ENCODE measurements at places on chromosomes 2 and 18.

GRCh38 chr2:119289093-119289492 is 65.5 kb downstream of the STEAP3 start:
- DNase-seq, result peak; percentile 43

DNA sequence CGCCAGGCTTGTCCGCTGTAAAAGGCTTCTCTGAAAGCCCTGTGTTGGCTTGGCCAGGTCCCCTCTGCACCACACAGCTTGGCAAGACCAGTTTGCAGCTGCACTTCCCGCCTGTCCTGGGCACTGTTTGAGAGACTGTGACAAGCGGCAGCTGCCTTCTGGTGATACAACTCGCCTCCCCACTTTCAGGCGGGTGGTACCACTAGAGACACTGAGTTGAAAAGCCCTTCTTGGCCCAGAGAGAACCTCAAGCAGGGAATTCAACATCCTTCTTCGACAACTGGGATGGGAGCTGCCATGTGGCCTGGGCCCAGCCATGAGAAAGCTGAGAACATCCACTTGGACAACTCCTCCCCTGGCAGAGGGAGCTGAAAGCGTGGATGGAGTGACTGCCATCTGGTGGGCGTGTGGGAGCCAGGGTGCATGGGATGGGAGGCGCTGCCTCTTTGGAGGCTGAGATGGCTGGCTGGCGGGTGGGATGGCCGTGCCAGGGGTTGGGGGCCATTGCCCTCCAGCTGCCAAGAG is 125.5 kb upstream of the REV1 start:
- DNase-seq, result no peak

DNA sequence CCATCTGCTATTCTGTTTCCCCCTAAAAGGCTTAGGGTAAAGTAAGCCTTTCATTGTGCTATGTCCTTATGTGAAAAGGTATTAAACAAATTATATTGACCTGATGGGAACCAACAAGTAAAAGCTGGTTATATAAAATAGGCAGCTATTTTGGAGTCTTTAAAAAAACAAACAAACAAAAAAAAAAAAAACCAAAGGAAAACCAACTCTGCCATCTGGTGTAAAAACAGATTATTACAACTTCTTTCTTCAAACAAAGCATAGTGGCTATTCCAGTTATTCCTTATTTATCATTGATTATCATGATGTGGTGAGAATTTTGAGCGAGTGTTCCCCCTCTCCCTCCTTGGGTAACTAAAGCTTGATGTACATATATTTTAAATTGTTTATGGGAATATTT is 122.3 kb upstream of the FHL2 start:
- DNase-seq, result no peak

- DNase-seq, result no peak
Measured at GRCh38 chr18:78612318-78612717, 367.3 kb upstream of the SALL3 start.

DNA sequence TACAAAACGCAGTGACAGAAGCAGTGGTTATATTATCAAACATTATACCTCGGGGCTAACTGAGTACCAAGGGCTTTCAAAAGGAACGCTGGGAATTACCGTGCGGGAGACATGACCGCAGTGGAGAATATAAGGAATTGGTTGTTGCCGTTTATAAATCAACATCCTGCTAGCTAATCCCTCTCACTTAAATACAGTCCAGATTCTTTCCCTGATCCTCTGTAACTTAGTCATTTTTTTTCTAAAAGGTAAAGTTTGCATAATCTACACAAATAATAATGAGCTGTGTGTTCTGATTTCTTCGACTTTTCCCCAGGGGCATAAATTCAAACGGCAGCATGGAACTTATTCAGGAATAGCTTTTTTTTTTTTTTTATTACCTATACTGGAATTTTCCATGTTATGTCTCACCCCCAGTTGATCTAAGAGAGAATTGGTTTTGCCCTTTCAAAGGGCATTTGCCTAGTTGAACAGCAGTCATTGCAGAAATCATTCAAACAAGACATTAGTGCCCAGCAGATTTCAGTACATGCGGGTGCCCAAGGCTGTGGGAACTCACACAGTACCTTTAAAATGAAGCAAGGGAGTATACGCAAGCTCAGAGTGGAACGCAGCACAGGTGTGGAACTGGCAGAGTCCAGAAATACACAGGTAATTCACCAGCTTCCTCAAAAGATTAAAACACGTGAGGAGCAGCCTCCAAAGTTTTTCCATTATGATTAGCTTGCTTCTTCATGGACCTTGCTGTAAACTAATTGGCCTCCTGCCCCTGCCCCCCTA is 63.9 kb downstream of the SMIM21 start:
- DNase-seq, result peak; percentile 73

- no peak for DNase-seq
Measured at GRCh38 chr2:176085861-176086771, 2.4 kb upstream of the EVX2 start.

DNA sequence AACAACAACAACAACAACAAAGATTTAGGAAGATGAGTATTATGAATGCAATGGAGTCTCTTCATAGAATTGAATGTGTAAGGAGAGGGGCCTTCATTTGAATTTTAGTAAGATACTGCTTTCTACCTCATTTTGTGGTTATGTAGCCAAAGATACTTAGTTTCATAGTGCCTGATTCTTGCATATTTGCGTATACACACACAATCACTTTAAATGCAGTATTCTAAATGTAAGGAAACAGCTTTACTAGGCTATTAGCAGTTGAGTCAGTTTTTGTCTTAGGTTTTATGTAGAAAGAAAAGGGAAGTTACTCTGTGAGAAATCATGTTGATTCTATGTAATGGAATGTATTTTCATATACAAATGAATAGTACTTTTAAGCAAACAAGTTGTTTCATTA is 80.5 kb downstream of the HAUS1 start:
- no peak for DNase-seq

GRCh38 chr2:111691164-111691875 is 192.7 kb downstream of the ANAPC1 start:
- no peak for DNase-seq

GRCh38 chr2:180258041-180258537 is 251.0 kb upstream of the CWC22 start:
- DNase-seq, result no peak

DNA sequence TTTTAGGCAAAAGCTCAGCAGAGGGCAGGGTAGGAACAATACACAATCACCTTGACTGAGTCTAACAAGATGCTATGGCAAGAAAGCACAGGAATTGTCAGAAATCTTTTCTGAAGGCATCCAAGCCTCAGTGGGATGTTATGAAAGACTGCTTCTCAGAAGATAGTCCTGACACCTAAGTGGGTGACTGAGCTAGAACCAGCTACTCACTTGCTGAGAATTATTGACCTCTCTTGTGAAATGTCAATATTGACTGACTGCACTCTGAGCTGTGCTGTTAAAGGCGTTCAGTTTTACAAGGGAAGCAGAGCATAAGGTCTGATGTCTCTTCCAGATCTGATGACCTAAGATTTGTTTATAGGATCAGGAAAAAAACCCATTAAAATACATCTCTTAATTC is 46.1 kb downstream of the TACR1 start:
- no peak for DNase-seq

GRCh38 chr18:48085781-48086487 is 155.5 kb upstream of the SMAD2 start:
- no peak for DNase-seq

DNA sequence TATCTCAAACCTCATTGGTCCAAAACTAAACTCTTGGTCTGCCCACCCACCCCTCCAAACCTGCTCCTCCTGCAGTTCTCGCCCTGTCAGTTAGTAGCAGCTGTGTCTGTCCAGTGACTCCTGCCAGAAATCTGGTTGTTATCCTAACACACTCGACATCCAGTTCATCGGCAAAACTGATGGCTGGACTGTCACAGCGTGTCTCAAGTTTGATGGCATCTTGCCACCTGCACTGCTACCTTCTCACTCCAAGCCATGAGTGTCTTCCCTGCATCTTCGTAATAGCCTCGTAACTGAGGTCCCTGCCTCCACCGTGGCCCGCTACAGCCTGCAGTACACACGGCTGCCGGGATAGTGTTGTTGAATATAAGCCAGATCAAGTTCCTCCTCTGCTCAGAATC is 470.1 kb upstream of the RAB12 start:
- no peak for DNase-seq

GRCh38 chr18:77487951-77488740 is 238.5 kb downstream of the GALR1 start:
- DNase-seq, result no peak

GRCh38 chr2:104658144-104658835 is 195.6 kb upstream of the POU3F3 start:
- DNase-seq, result no peak

GRCh38 chr2:145108959-145109710 is 589.2 kb upstream of the ZEB2 start:
- no peak for DNase-seq

GRCh38 chr2:7497178-7497577 is 580.0 kb downstream of the RNF144A start:
- DNase-seq, result no peak

- no peak for DNase-seq
Measured at GRCh38 chr2:82599021-82599420, 1860.1 kb downstream of the SUCLG1 start.

Data from body of pancreas (tissue), 4 donors.